ENCODE measurements at places on chromosomes 1 and 21.

DNA sequence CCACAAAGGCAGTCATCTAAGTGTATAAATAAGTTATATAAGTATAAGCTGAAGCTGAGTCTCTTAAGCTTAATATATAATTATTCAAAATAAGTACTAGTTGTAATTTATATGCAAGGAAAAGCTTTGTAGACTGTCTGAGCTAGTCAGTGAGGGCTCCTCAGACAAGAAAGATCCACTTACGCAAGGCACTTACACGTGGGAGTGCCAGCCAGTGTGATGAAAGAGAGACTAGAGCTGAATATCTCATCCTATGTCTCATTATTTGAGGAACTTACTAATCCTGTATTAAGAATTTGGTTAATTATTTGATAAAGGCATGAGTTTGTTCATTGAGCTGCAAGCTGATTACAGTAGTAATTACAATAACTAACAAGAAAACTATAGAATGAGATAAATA is 146.9 kb downstream of the PDE4B start:
- DNase-seq = no peak

DNA sequence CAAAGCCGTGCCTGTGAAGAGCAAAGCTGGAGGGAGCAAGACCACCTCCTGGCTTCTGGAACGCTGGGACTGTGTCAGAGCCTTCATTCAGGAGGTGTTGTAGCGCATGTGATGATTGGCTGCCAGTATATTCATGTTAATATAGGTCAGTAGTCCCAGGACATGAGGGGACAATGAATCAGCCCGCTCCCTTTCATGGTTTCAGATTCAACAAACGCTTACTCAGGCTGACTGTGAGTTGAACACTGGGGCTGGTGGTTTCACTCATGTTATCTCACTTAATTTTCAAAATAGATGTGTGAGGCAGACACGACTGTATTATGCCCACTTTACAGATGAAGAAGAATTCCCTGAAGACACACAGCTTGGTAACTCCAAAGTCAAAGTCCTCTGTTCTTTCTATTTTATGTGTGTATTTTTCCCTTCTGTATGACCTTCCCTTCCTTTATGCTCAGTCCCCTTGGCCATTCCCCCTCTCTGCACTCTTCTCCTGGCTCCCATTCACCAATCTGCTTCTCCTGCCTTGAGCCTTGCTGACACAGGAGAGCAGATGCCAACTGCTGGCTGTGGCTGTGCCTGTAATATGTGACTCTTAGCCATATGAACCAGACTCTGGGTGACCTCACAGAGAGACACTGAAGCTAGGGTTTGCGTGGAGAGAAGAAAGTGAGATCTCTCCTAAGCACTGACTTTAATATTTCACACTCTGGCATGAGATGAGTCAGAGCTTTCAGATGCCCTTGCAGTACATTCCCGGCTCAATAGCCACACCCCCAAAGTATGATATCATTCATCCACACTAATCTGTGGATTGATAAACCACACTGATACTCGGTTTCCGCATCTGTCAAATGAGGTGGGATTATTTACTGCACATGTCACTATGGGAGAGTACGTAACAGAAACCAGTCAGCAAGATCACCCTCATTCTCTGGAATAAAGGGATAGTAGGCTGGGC is 31.4 kb upstream of the KIRREL1 start:
- no peak for DNase-seq

DNA sequence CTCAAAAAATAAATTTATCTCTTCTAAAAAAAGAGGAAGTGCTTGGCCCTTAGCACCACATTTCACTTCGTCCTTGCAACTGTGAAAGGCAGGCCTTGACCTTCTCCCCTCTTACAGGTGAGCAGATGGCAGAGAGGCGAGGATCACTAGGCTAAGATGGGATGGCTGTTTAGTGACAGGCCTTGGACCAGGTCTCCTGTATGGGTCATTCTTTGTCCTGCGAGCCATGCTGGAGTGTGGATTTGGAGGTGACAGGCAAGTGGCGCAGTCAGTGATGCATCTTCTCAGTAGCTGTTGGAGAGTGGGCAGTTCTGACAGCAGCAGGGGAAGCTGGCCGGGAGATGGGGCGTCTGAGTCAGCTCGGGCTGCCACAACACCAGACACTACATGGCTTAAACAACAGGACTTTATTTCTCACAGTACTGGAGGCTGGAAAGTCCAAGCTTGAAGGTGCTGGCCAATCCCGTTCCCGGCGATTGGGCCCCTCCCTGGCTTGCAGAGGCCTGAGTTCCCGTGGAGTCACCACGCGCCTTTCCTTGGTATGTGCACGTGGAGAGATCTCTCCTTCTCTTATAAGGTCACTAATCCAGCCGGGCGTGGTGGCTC is 16.5 kb downstream of the SLC27A3 start:
- DNase-seq = no peak

DNA sequence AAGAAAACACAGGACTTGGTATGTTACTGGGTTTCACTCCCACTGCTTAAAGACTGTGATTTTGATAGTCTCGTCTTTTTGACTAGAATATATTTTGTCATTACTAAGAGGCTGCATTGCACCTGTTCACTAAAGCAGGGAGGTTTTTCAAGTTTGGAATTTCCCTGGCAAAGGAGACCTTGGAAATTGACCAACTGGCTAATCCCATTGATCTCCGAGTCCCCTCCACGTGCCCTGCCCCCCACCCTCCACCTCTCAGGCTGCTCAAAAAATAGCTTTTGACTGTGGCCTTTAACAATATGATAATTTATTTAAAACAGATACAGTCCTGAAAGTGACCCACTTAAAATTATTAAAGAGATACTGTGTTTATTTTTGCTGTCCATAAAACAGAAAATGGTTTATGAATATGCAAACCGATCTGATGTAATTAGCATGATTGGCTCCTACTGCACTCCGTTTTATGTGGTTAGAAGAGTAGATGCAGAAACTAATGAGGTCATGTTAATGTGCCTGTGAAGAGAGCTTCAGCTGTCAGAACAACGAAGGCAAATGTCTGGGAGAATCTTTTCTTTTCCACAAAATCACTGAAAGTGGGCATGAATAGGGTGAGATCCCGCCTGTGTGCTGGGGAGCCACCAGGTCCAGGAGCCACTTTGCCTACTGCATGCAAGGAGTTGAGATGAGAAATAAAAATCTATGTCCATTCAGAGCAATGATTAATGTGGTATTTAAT is 361.5 kb downstream of the RRAGC start:
- DNase-seq = no peak

- DNase-seq = no peak
Observed at GRCh38 chr1:20684651-20685050, 23.5 kb upstream of the DDOST start.

- DNase-seq = no peak
Observed at GRCh38 chr21:26982767-26983166, 15.9 kb upstream of the ADAMTS5 start.

- DNase-seq = no peak
Observed at GRCh38 chr21:28723646-28724045, 269.0 kb downstream of the LTN1 start.

DNA sequence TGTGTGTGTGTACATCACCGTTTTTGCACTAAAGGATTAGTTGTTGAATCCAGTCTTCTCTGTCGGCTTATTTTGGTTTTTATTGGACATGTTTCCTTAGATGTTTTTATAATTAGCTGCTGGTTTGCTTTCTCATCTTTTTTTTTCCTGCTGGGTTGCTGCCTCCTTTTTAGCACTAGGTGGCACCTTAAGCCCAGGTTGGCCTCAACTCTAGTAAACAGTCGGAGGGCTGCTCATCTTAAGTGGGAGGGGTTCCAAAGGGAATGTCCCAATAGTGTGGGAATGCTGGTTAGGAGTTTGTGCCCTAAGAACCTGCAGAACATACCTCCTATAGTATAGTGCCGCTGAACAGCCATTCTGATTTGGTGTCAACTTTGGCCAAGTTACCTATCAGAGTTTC is 570.1 kb upstream of the CXADR start:
- peak; percentile 7 for DNase-seq

GRCh38 chr1:211648336-211648735 is 27.1 kb downstream of the NEK2 start:
- DNase-seq = no peak

DNA sequence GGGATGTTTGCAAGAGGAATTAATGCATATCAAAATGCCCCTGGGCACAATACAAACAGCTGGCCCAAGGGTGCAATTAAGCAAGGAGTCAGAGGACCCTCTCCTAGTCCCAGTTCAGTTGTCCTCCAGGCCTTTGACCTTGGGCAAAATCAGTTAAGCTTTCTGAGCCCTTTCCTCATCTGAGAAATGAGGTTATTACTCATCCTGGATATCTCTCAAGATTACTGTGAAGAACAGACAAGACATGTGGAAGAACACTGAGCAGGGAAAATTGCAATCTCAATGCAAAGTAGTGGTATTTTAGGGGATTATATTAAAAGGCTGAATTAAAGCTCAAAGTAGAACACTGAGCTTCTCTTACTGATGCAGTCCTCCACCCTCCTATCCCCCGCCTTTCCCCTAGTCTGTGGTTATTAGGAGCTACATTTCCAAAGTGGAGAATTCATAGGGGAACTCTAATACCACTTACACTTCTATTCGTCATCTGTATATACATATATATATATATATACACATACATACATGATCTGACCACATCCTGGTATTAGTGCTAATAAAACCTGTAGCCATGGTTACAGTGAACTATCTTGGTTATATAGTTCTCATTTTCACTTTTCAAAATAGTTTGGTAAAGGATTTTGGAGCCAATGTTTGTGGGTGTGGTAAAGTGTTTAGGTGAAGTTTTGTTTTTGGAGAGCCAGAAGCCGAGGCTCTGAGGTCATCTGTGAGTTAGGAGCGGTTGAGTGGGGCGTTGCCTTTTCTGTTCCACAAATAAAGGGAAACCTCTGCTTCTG is 18.1 kb downstream of the KIAA0040 start:
- no peak for DNase-seq

GRCh38 chr1:151457911-151458801 is 1.1 kb downstream of the POGZ start:
- peak; percentile 78 for DNase-seq

DNA sequence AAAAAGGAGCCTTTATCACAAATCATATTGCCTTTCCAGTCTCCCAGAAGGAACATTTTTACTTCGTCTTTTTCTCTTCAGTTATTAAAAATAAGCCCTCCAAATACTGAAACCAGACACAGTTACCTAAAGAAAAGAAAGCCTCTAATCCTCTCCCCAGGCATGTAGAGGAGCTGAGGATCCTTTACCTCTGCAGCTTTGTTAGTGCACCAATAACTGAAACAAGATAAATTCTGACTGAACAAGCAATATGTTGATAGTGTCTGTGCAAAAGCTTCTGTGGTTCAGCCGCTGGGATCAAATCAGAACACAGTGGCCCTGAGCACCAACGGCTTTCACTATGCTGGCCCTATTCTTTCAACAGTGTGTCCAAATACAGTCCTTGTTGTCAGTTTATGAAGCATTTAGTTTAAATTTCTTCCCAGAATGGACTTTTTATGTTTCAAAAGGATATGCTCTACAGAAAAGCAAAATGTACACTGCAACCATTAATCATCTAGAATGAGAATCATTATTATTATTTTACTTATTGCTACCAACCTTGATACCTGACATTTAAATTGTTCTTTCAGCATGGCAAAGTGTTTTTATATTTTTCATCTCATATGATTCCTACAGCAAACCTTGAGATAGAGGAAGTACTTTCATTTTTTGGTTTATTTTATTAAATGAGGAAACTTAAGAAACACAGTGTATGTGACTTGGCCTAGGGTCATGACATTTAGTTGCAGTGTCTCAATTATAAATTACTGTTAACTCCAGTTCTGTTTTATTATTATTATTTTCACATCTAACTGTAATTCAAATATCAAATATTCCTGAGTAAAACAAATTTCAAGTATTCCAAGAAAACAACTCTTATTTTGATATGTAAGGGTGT is 217.9 kb downstream of the NEGR1 start:
- no peak for DNase-seq

GRCh38 chr1:12144236-12144635 is 22.6 kb upstream of the TNFRSF1B start:
- no peak for DNase-seq

- no peak for DNase-seq
Observed at GRCh38 chr1:17553975-17554700, 14.6 kb downstream of the ARHGEF10L start.

DNA sequence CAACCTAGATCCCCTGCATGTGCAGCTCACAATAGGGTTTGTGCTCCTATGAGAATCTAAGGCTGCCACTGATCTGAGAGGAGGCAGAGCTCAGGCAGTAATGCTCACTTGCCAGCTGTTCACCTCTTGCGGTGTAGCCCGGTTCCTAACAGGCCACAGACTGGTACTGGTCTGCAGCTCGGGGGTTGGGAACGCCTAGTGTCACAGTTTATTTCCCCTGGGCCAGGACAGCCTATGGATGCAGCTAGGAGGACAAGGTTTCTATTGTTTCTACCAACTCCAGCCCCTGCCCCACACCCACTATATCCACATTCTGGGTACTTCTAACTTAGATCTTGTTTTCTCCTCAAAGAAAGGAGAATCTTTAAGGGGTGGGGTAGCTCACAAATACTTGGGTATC is 58.7 kb upstream of the PRRC2C start:
- no peak for DNase-seq

GRCh38 chr1:201933840-201934430 is 12.4 kb downstream of the LMOD1 start:
- no peak for DNase-seq

GRCh38 chr1:95017775-95018174 is 55.0 kb downstream of the ALG14 start:
- no peak for DNase-seq

- DNase-seq = no peak
Observed at GRCh38 chr1:69661686-69662085, 94.0 kb downstream of the LRRC7 start.

- no peak for DNase-seq
Observed at GRCh38 chr1:92910081-92910480, 51.2 kb downstream of the DIPK1A start.

GRCh38 chr1:235502601-235503402 is 1.4 kb downstream of the B3GALNT2 start:
- DNase-seq = no peak

GRCh38 chr1:200780545-200781369 is 42.1 kb downstream of the CAMSAP2 start:
- DNase-seq = no peak

- DNase-seq = no peak
Observed at GRCh38 chr1:19088717-19089442, 121.2 kb downstream of the UBR4 start.

- DNase-seq = peak; percentile 22
Observed at GRCh38 chr1:221740993-221741702, 741 bp downstream of the DUSP10 start.

GRCh38 chr1:40944326-40944725 is 35.2 kb upstream of the CTPS1 start:
- DNase-seq = no peak

DNA sequence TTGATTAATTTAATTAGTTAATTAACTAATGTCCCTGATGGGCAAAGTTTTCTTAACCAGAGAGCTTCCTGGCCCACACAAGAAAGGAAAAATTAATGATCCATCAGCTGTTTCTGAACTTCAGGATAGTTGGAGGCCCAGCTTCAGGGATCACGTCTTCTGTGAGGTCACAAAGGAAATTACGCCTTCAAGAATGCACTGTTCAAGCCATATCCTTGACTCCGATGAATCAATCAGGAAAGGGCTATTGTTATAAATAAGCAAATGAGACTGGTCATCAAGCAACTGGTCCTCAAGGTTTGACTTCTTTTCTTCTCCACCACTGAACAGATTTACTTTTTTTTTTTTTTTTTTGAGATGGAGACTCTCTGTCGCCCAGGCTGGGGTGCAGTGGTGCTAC is 40.6 kb downstream of the TCP10L start:
- DNase-seq = no peak

GRCh38 chr1:25875154-25875855 is at the start of gene PAQR7:
Gene PAQR7 (minus strand): TSS chr1:25875708. CDS start chr1:25863839, 11,869 bp downstream.
- DNase-seq = peak; percentile 80

GRCh38 chr1:86546787-86547221 is at the start of gene CLCA4:
Gene CLCA4 (plus strand): TSS chr1:86547078. CDS start chr1:86547120, 42 bp downstream.
- DNase-seq = no peak

All from SK-N-DZ (cell line).